HL-60 (cell line): ENCODE measurements at places on chromosomes 6 and 20.

DNA sequence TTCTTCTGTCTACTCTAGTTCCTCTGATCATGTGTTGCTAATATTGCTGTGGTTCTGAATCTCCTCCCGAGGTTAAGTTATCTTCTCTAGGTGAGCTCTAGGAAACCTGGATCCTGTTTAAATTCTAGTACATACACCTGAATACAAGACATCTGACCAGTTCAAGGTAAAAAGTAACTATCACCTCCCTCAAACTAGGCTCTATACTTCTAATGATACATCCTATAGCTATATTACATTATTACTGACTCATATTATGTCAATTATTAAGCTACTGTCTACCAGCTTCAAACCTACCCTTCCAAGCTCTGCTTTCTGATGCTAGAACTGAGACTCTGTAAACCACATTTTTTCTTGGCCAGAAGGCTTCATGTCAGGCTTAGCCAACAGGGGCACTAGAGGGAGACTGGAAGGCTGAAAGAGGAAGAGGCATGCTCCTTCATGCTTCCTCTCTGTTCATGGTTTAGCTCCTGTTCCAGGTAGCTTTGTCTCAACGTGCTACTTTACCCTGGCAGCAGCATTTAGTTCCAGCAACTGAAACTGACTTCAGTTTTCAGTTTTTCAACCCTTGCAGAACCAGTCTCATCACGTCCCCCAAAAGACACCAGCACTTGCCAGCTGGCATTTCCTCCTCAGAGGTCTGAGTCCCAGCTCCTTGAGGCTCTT lies 148.4 kb upstream of the TOP1 start:
- DNase-seq = peak; percentile 44

DNA sequence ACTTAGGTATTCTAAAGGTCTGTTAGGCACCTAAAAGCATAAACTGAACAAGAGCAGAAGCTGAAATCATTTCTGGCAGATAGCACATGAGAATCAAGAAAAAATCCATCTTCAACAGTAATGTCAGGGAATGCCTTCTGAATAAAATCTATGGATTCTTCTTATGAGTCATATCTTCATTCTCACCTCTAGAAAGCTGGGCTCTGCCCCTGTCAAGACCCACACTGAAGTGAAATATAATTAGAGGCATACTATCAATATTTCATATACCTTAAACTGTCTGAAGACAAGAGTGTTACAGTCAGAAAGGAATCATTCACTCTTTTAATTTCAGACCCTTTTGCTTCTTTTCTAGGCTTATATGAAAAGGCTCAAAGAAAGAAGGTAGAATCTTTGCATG lies 485.8 kb upstream of the PTCHD4 start:
- no peak for DNase-seq

GRCh38 chr20:15320941-15321340 lies 983.5 kb upstream of the FLRT3 start:
- DNase-seq = no peak

DNA sequence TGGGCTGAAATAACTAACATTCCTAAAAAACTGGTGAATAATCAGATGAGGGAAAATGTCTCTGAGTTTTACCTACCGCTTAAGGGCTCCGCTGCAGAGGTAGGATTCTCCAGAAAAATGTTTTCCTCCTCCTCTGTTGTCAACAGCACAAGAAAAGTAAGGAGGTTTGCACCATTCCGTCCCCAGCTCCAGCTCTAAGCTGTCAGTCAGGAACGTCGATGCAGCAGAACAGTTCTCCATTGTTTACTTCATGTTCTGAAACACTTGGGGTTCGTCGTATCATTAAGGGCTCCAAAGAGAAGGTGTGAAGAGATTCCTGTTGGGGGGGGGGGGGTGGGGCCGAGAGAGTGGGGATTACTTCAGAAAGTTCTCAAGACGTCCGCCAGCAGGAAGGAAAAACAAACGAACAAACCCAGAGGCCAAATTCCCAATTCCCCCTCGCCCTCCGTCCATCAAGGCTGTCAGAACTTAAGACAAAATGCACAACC lies 734 bp downstream of the MMS22L start:
- peak; percentile 3 for DNase-seq

DNA sequence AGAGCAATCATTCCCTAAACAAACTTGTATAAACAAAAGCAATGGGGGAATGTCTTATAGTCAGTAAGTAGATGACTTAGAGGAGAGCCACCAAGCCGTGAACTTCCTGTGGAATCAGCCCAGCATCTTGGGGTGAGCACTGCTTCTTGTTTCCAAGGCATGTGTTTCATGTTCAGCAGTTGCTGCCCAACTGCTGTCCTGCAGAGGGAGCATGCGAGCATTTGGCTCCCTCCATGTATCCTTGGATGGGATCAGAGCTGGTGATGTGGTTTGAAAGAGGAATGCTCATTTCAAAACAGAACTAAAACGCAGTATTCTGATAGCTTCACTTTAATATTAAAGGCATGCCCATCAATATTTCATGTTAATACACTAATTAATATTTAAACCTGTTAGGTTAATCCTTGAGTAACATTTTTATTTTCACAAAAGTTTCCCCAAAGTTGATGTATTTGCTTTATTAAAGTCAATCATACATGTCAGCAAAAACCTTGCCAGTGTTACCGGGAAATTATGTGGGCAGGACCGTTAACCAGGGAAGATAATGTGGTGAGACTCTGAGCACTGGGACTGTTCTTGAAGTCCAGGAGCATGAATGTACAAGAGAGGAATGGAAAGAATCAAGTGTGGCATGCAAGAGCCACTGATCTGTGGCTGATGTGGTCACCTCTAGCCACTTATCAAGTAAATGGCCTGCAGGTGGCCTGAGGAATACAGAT lies 172.1 kb upstream of the GGTLC1 start:
- peak; percentile 45 for DNase-seq

GRCh38 chr6:28673417-28673786 lies 147.7 kb downstream of the GPX5 start:
- no peak for DNase-seq

DNA sequence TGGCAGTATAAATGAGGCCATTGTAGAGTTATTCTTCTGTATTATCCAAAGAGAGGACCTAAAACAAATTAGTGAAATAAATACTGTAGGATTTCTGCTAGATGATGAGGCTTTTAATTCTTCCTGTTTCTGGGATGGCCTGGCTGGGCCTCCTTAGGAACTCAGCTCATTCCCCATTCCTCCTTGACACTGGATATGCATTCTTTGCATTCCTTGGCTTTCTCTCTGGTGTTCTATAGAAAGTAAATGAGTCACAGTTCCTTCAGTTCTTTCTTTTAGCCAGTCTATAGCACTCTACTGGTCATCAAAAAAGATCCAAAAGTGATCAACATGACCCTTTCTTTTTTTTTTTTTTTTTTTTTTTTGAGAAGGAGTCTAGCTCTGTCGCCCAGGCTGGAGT lies 8.6 kb downstream of the OR10C1 start:
- no peak for DNase-seq

GRCh38 chr20:7090001-7090400 lies 322.5 kb downstream of the BMP2 start:
- DNase-seq = no peak

GRCh38 chr6:78948785-78949184 lies 81.4 kb downstream of the IRAK1BP1 start:
- no peak for DNase-seq

DNA sequence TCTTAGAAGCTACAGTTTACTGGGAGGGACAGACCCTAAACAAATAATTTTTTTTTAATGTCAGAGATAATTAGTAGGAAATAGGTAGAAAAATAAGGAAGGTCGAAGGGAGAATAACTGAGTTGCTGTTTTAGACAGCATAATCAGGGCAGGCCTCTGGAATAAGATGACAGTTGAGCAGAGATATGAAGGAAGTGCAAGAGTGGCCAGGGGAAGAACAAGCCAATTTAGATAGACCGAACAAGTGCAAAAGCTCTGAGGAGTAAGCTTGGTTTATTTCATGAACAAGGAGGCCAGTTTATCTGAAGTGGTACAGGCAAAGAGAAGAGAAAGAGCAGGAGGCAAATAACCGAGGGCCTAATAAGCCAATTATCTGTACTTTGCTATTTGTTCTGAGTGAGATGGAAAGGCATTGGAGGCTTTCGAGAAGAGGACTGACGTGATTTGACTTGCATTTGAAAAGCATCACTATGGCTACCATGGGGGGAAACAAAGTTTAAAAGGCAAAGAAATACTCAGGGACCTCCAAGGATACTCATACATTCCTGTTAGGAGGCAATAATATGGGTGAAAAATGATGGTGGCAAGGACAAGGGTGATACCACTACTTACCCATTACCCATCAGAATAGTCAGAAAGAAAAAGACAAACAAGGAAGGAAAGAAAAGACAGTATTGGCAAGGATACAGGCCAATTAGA lies 19.7 kb downstream of the PROCR start:
- DNase-seq = no peak

- no peak for DNase-seq
Measured at GRCh38 chr6:142444881-142445301, 143.1 kb downstream of the ADGRG6 start.

DNA sequence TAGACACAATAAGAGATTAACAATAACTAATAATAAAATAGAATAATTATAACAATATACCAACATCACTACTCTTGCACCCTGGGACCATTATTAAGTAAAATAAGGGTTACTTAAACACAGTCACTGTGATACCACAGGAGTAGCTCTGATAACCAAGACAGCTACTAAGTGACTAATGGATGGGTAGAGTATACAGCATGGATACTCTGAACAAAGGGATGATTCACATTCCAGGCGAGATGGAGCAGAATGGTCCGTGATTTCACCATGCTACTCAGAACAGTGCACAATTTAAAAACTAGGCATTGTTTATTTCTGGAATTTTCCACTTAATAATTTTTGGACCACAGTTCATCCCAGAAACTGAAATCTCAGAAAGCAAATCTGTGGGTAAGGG lies 80.0 kb upstream of the FUT9 start:
- DNase-seq = no peak

- DNase-seq = no peak
Measured at GRCh38 chr6:2712102-2712501, 38.6 kb downstream of the MYLK4 start.

GRCh38 chr6:100366419-100366818 lies 98.3 kb downstream of the SIM1 start:
- DNase-seq = no peak

- no peak for DNase-seq
Measured at GRCh38 chr20:6685181-6685582, 82.3 kb upstream of the BMP2 start.

GRCh38 chr6:43964659-43965570 lies 162.3 kb downstream of the MRPL14 start:
- no peak for DNase-seq

DNA sequence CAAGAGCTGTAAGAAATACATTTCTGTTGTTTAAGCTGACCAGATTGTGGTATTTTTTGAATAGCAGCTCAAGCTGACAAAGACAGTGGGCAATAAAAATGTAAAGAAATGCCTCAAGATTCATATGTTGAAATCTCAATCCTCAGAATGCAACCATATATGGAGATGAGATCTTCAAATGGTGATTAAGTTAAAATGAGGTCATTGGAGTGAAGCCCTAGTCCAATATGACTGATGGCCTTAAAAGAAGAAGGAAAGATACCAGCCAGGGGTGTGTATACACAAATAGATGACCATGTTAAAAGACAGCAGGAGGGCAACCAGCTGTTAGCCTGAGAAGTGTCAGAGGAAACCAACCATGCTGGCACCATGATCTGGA lies 7.1 kb upstream of the DDO start:
- DNase-seq = no peak

DNA sequence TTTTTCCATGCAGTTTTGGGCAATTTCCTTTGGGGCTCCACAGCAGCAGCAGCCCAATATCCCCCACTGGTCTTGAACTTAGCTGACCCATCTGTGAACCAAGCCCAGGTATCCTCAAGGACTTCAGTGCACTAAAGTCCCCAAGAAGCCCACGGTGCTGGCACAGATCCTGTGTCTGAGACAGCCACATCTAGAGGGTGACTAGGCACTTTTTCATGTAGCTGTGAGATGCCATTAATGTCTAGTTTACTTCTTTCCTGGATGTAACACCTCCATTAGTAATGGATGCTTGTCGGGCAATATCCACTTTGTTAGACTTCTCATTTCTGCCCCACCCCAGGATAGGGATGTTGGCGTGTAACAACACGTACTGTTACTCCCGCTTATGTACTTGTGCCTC lies 176.2 kb upstream of the PROKR2 start:
- DNase-seq = no peak

DNA sequence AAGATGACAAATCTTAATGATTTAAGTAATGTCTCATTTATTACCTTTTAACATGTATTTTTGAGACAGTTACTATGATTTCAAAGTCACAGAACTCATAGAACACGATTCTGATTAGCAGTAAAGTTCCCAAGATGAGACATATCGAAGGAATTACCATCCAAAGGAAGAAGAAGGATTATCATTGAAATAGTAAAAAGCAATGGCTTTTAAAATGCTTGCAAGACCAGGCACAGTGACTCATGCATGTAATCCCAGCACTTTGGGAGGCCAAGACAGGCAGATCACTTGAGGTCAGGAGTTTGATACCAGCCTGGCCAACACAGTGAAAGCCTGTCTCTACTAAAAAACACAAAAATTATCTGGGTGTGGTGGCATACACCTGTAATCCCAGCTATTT lies 219.2 kb downstream of the KHDC1L start:
- no peak for DNase-seq

DNA sequence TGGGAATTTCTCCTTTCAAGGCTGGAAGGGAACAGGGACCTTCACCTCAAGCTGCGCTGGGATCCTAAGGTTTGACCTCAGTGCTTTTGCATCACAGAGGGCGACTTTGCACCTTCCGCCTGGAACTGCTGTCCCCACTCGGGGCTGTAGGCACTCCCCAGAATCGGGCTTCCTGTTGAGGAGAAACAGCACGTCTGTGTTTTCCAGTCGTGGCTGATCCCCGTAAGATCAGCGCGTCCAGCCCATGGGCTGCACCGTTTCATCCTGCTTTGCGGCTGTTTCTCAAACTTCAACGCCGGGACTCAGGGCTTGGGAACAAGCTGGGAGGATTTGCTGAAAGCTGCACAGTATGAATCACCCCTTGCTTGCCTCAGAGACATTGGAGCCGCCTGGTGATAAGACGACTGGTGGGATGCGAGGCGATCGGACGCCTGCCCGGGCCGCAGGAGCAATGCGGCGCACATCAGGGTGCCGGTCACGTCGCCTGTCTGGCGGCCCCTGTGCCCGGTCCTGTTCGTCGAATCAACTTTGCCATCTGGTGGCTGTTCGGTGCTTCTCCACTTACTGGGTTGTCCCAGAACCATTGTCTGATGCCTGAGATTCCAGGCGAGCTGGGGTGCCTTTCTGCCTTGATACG lies 53.6 kb upstream of the FRMD1 start:
- no peak for DNase-seq

DNA sequence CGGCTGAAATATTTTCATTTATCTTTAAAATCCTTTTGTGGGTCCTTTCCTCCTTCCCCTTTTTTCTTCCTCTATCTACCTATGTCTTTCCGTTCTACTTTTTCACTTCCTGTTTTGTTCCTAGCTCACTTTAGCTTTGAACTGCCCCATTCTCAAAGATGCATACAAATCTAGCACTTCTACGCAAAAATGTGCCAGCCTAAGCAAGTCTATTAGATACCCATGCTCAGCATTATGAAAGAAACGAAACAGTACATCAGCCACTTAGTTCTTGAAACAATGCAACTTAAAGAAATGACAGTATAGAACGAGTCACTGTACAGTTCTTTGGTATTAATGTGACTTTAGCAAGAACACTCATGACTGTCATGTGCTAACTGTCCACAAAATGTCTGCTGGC lies 47.3 kb upstream of the MARCKS start:
- peak; percentile 55 for DNase-seq
